ENCODE measurements at places on chromosomes 3 and 15.

DNA sequence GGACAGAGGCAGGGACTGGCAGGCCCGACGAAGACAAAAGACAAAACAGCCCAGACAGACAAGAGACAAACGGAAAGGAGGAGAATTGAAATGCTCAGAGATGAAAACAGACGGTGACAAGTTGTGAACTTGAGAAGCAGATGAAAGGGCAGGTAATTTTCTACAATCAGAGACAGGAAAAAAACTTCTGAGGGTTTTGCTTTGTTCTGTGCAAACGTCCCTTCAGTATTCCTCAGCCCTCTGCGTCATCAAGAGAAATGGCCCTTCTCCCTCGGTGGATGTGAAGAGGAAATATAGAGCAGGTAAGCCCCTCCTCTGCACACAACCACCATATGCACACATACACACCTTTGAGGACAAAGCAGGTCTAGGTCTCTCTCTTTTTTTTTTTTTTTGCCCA, 206.6 kb downstream of the UACA start:
- no peak for DNase-seq

DNA sequence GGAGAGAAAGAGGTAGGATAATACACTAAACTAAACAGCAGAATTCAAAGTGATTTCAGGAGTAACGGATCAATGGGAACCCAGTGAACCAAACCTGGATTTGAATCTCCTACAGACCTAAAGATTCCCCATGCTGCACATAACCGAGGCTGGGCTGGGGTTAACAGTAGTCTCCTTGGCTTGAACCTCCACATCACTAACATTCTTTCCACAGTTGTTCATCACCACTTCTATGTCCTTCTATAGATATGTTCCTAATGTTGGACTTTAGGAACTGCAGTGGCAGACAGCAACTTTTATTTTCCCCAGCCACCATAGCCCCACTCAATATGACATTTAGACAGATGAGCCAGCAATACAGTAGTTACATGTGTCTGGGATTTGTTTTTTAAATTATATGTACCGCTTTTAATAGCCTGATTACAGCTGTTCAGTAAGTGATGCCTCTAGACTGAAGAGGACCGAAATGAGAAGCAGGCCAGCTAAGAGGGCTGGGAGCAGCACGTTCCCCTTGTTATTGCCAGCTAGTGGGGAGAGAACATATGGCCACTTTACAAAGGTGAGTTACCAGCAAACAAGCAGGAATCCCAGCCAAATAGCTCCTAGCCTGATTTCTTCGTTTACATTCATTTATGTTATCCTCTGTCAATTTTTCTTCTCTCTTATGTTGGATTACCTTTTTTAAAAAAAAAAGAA, 472.6 kb upstream of the CDIN1 start:
- peak; percentile 61 for DNase-seq

DNA sequence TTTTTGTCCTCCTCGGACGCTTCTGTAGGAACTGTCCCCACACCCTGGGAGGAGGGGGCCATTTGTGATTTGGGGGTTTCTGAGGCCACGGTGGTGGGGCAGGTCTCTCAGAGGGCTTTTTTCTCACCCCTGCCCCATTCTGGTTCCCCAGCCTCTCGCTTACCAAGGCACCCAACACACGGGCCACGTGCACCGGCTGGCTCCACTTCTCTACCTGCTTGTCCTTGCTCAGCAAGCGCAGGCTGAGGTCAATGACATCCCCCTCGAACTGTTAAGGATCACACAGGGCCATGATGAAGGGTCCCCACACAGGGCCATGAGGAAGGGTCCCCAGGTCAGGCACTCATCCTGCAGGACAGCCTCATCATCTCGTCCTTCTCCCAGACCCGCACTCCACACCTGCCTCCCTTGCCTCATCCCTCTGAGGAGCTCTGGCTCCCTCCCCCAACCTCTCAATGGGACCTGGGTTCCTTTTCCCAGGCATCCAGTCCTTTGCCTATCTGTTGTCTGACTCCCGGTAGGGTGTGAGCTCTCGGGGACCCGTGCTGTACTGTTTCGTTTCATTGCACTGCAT, 10.6 kb downstream of the EPB42 start:
- DNase-seq = no peak

DNA sequence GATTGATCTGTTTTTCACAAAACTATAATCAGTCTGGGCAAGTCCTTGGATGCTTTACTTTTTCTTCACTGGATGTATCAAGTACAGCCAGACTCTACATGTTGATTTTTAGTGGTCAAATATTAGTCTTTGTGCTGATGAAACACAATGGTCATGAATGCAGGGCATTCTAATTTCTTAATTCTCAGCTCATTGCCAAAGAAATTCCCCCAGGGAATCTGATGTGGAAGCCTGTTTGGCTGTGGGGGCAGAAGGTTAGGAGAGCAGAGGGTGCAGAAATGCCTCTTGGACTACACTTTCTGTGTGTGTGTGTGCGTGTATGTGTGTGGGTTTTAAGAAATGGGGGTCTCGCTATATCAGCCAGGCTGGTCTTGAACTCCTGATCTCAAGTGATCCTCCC, 48.7 kb upstream of the HACD2 start:
- no peak for DNase-seq

DNA sequence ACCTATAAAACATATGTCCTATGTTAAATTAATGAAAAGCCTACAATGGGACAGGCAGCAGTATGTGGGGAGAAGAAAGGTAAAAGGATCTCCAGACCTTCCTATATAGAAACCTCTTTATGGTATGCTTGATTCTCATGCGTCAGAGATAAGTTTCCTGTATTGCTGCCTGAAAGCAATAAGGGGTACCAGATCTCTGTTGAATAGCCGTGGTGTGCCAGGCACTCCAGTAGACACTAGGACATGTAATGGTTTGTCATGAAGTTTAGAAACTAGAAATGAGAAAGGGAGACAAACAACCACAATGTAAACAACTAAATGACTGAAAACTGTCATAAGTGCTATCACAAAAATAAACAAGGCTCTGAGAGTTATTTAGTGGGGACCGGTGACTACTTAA, 168.1 kb downstream of the EFHB start:
- DNase-seq = no peak
